ENCODE measurements at places on chromosomes 4 and X.

- no peak for DNase-seq
Observed at GRCh38 chr4:121011138-121011537, 61.2 kb downstream of the NDNF start.

- DNase-seq = no peak
Observed at GRCh38 chr4:147739239-147739823, 7.4 kb downstream of the ARHGAP10 start.

DNA sequence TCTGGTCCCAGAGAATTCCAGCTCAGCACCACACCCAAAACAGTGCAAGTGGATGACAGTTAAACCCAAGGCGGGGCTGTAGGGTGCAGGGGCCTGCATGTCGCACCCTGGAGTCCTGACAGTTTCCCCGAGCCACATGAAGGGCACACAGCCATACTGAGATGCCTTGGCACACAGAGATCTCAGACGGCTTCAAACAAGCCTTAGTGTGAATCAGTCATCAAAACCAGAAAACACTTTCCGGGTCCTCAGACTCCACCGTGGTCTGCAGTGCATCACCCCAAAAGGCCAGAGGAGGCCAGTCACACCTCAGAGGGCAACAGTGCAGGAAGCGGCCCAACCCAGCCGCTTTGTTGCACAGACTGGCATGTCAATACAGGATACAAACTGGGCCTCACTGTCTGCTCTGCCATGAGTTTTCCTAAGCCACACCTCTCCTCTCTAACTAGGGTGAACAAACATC lies 64.6 kb upstream of the ENPP6 start:
- DNase-seq = no peak

DNA sequence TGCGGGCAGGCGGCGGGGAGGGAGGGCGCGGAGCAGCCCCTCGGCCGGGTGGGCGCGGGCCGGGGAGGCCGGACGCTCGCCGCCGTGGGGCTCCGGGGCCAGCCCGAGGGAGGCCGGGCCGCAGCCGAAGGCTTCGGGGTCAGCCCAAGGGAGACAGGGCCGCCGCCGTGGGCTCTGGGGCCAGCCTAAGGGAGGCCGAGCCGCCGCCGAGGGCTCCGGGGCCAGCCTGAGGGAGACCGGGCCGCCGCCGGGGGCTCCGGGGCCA lies 251 bp downstream of the KIAA0232 start:
- DNase-seq = no peak

GRCh38 chr4:151908734-151909497 lies 148.1 kb upstream of the GATB start:
- no peak for DNase-seq

- DNase-seq = no peak
Observed at GRCh38 chrX:139783959-139784358, 76.0 kb upstream of the MCF2 start.

- DNase-seq = no peak
Observed at GRCh38 chr4:83613994-83614393, 78.1 kb downstream of the GPAT3 start.

GRCh38 chr4:3112609-3113469 lies 38.4 kb downstream of the HTT start:
- DNase-seq = no peak

GRCh38 chrX:77936299-77936698 lies 25.8 kb downstream of the ATP7A start:
- DNase-seq = no peak

DNA sequence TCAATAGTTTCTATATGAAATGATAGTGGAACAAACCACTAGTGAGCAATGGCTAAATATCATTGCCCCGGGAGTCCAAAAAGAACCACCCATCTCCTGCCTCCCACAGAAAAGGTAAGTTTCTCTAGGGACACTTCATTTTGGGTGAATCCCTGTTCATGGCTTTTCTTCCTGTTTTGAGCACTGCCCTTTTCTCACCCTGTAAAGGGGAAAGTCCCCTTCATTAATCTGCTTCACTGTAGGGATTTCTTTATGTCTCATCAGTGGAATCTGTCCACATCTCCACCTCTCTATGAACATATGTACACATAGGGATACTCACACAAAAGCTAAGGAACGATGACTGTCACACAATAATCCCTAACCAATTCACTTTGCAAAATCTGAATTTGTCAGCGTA lies 28.6 kb downstream of the MAGED4 start:
- no peak for DNase-seq

DNA sequence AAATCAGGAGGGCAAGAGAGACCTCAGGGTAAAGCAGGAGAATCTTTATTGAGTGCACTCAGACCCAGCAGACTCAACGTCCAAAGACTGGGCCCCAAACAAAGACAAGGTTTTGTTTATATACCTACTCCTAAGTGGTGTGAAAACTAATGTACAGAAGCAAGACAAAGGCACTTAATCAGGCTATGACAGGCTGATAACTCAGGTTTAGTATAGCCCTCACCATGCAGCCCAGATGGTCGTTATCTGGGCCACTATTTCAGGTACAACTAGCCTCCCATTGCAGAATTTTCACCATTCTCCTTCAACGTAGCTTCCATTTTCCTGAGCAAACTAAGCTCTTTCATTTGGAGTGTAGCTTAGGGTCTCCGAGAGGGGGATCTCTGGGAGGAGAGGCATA lies 36.9 kb downstream of the SULT1E1 start:
- DNase-seq = no peak

DNA sequence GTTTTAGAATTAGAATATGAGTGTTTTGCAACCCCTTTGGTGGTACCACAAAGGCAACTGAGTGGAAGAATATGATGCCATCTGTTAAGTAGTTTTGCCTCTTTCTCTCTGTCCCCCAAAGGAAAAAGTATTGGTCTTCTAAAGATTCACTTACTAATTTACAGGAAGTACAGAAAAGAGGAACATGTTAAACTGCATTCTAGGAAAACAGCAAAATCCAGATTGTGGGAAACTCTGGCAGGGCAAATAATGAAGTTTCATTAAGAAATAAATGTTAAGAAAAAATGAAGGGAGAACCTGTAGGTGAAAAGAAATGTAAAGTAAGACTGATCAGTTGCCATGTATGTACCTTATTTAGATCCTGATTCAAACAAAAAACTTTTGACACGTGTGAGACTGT lies 39.3 kb downstream of the NSUN7 start:
- DNase-seq = no peak

DNA sequence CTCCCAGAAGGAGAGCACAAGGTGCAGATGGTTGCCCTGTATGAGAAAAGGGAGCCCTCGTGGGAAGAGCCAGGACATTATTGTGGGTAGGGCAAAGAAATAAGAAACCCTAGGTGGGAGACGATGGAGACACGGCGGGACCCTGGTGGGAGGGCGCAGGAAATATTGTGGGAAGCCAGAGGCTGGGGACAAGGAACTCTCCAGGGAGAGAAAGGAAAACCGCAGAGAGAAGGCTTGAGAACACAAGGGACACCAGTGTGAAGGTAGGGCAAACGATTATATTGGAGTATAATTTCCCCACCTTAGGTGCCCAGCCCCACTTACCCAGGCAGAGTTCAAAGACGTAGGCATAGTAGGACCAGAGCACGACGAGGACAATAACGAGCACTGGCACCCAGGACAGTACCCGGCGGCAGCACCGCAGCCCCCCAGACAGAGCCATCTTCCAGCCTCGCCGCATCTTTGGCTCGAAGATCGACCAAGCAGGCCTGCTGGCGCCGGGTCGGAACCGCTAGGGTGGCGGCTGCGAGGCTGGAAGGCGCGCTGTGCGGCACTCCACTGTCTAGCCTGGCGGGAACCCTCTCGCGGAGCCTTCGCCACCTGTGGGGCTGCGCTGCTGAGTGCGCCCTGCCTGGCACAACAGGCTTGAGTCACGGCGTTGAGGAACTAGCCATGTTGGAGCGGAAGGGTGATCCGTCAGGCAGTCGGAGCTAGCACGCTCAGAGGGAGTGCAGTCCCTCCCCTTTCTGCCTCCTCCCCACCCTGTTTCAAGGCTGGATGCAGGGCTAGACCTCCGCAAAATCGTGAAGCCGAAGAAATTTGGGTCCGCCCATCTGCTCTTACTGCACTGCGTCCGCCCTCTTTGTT lies at the start of gene ZDHHC15:
Gene ZDHHC15 (minus strand): TSS at position 473 of the 867 bp plus-strand sequence. CDS start 13 bp downstream, at position 460.
- DNase-seq = peak; percentile 55

DNA sequence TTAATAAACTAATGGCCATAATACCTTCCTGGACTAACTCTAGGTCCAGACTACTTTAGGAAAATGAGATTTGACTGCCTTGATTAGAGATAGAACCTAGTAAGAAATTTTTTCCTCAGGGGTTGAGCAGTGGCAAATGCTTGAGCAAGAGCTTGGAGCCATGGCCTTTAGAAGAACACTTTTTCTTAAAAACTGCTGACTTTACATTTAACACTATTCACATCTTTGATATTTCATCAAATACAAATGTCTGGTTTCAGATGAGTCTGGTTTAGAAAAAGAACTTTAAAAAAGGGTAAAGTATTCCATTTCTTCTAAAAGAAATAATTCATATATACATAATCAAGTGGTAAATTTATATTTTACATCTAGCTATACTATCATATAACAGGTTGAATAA lies 680.9 kb upstream of the PITX2 start:
- DNase-seq = no peak

DNA sequence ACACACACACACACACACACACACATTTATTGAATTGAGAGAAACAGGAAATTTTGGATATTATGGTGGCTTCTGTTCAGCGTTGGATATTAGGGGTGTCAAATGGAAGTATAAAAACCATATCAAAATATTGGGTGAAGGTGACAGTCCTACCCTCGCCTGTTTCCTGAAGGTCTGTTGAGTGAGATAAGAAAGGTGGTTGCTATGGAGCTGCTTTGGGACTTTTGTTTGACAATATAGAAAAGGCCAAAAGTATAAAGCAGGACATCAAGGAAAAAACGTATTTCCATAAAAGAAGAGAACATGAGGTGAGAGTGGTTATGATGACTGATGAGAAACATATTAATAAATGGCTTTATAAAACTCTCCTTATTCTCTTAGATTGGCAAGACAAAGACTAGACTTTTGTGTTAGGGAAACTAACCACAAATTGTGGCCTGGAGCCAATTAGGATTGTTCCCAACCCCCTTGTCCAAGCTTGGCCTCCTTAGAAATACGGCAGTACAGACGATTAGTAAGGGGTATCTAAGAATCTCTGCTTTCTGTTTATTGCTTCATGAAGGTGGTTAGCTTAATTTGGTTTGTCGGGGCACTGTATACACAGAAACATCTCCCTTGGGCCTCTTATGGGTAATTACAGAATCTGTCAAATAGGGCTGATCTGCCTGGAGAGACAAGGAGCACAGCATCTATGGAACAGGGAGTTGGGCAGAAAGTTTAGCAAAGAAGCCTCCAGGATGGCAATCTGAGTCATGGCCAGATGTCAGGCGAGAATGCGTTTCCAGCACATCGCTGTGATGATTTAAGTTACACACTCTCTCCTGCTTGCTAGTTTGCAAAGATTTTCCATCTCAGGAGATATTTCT lies 198.0 kb downstream of the CBR4 start:
- no peak for DNase-seq

DNA sequence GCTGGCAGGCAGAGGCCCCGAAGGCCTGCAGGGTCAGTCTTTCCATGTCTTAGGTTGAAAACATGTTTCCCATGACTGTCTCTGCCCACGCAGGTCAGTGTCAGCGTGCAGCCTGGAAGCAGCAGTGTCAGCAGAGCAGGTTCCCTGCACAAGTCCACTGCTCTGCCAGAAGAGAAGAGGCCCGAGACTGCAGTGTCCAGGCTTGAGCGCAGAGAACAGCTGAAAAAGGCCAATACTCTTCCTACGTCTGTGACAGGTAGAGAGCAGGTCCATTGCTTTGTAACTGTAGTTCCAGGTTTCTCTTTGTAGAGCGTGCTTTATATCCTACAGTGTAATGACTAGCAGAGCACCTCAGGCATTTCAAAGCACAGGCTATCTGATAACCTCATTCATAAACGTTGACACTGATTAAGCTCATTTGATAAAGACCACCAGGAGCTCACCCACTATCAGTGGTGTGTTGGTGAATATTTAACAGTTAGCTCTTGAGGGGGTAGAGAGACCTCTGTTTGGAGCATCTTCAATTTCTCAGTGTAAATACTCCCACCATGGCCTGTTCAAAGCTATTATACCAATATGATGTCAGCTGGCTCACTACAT lies 63.2 kb downstream of the AASDH start:
- DNase-seq = no peak

DNA sequence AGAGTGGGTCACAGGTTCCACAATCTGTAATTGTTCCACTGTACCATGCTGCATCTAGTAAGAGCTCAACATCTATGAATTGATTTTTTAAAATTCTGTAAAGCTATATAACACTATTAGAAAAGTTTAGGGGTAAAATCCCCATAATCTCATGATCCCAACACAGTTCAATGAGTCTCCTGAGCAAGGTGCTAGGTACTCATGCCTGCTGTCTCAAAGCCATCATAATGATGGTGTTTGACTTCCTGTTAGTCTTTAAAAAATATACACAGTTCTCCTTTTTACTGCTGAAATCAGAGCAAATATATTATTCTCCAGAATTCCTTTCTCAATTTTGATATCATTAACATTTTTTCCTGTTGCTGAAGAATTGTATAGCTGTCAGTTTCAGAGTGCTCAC lies 55.9 kb downstream of the SH3BGRL start:
- no peak for DNase-seq

Data from NCI-H524 treated with DMSO at 0.1 percent for 48 hours (cell line).